ENCODE measurements at places on chromosomes 6 and 20. TPM values are rescaled to one million over a fixed set of nuclear protein-coding genes. Genes with fewer than 3 reads are reported as not detected.

The TXLNB gene
- not detected for total RNA-seq

The CNR1 gene
- 2.4 TPM for total RNA-seq

The REPS1 gene
- total RNA-seq, result 26.6 TPM

The RAET1G gene
- total RNA-seq, result 8.5 TPM

The TBX18 gene
- 18.9 TPM for total RNA-seq

The FOXQ1 gene
- 5.3 TPM for total RNA-seq

The BPIFB1 gene
- 0.05 TPM for total RNA-seq

Data from A549 treated with AZD2906 at 1 μM for 4 hours (cell line).